Activated T-cell treated with anti-CD3 and anti-CD28 coated beads for 48 hours (primary cell): ENCODE measurements at places on chromosomes 11 and 22.

- no peak for DNase-seq
Observed at GRCh38 chr11:46357483-46357936, 10.2 kb downstream of the DGKZ start.

DNA sequence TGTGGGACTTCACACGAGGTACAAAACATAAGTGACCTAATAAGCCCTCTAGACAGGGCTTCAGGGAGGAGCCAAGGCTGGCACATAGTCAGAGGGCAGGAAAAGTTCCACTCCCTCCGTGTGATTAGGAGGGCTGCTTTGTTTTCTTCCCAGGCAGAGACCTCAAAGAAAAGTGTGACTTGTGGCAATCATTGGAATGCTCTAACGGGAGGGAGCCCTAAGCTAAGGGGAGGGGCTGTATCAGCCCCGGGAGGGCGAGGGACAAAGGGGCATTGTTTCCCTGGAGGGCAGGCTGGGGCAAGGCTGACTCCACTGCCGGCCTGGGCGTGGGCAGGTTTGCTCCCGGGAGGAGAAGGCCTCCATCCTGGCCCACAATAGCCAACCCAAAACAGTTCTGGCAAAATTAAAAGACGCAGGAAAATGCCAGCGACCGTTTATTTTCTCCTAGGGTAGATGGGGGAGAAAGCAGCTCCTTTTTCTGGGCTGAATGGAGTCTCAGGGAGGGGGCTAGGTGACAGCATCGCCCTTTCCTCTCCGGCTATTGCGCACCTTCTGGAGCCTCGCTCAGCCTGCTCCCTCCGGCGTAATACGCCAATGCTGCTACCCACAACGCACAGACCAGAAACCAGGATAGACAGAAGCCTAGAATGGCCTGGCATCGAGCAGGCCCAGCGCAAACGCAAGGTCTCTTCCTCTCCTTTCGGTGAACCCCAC is 60.2 kb downstream of the ENDOD1 start:
- DNase-seq, result no peak

DNA sequence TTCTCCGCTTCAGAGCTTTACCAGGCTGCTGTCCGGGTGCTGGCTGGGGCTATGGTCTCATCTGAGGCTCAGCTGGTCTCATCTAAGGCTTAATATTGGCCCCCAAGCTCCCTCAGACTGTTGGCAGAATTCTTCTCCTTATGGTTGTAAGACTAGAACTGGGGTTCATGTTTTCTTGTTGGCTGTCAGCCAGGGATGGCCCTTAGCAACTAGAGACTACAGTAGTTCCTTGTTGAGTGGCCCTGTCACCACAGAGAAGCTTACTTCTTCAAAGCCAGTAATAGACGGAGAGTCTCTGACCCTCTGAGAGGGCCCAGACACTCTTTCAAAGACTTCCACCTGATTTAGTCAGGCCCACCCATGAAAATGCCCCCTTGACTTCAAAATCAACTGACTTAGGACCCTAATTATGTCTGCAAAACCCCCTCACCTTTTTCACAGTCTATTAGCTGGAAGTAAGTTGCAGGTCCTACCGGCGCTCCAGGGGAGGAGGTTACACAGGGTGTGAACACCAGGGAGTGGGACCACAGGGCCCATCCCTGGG is 24.2 kb upstream of the TREH start:
- no peak for DNase-seq

DNA sequence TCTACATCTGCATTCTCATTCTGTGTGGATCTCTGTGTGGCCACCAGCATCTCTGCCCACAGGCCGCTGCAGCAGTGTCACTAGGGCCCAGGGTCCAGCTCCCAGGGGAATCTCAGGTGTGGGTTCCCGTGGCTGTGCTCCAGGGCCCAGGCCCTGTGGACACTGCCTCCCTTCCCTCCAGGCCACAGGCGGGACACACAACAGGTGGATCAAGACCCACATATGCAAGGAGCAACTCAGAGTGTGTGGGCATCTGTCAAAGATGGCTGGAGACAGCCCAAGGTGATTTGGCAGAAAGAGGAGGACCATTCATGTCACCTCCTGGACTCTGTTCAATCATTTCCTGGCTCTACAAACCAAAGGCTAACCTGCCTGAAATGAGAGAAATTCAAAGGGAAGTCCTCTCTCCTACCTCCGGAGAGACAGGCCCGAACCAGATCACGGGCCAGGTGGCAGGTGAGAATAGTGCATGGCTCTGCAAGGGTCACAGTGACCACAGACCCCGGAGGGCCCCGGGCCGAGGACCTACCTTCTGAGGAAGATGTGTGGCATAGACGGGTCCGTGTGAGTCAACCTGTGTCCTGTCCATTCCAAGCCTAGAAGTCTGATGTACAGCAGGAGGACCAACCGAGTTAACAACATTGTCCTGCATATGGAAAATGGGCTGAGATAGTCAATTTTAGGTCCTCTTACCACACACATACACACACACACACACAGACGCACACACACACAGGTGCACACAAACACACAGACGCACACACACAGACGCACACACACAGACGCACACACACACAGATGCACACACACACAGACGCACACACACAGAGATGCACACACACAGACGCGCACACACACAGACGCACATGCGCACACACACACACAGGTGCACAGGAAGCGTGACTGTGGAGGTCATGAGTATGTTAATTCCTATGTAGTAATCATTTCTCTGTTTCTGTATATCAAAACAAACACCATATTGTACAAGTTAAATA is 1068.5 kb downstream of the BRD1 start:
- DNase-seq, result no peak

DNA sequence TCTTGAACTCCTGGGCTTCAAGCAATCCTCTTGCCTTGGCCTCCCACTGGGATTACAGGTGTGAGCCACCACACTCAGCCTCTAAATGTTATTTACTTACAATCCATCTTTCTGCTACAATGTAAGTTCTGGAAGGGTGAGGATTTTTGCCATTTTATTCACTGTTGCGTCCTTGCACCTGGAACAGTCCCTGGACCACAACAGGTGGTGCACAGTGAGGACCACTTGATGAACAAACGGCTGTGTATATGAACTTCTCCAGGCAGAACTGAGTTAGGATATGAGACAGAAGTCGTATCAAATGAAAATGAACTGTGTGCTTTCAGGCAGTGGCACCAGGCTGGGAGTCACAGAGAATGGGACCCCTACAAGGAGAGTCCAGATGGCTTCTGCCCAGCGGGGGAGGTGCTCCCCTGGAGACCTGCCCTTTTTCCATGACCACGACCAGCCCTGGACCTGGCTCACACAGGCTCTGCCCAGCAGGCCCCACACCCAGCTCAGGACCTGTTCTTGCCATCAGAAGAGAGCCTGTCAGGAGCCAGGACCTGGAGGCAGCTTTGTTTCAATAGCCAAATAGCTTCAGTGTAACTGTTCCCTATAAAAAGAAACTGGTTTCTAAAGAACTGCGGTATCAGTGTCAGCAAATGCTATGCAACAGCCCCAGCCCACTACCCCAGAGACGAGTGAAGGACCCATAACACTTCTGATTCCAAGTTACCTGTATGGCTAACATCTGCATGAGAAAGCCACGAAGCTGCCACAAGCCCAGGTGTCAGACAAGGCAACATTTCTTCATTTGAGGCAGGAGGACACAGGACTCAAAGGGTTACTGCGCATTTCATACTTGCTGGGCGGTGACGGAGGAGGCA is 104.9 kb downstream of the MICAL3 start:
- no peak for DNase-seq

DNA sequence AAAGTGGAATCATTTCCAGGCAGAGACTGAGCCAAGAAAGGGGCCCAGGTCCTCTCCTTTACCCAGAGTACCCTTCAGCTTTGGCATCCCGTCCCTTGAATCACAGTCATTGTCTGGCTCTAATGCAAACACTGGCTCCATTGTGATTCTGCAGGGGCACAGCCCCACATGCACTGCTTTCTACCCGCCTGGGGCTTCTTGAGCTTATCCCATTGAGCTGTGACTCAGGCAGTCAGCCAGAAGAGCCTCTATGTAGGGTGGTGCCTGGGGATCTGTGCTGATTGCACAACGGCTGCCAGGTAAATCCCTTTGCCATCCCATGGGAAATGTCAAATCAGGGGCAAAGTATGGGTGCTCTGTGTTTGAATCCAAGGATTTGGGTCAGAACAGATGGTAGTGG is 88.9 kb downstream of the RASSF10 start:
- DNase-seq, result no peak

GRCh38 chr11:2885017-2885677 is 428 bp downstream of the CDKN1C start:
- DNase-seq, result no peak

DNA sequence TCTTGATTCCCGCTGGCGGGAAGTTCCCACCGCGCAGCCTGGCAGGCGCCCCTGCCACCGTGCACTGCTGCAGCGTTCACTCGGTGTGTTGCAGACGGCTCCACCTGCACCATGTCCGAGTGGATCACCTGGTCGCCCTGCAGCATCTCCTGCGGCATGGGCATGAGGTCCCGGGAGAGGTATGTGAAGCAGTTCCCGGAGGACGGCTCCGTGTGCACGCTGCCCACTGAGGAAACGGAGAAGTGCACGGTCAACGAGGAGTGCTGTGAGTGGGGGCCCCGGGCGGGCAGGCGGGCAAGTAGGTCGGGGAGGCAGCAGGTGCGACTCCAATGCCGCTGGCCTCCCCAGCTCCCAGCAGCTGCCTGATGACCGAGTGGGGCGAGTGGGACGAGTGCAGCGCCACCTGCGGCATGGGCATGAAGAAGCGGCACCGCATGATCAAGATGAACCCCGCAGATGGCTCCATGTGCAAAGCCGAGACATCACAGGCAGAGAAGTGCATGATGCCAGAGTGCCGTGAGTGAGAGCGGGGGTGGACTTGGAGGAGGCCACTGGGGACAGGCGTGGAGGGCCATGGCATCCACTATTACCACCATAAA is 99.7 kb downstream of the RRAS2 start:
- no peak for DNase-seq

- no peak for DNase-seq
Observed at GRCh38 chr11:20564846-20565635, 34.4 kb upstream of the SLC6A5 start.

DNA sequence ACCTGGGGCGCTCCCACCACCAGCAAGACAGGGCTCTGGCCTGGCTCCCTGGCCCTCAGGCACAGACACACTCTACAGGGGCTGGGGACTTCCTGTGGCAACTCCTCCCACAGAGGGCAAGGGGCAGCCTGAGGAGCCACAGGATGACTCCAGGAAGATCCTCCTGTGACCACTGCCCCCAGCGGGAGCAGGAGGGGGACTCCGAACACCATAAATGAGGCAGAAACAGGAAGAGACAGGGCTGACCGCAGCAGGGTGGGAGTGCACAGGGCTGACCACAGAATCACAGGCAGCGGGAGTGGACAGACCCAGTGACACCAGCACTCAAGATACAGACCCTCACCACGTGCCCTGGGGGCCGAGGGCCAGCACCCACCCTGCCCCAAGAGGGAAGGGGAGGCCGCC is 10.8 kb downstream of the ARAP1 start:
- no peak for DNase-seq

GRCh38 chr22:45510376-45511232 is 7.9 kb downstream of the FBLN1 start:
- no peak for DNase-seq

GRCh38 chr11:12746593-12747097 is 72.4 kb downstream of the TEAD1 start:
- no peak for DNase-seq
